Activated T-cell treated with anti-CD3 and anti-CD28 coated beads for 48 hours (primary cell): ENCODE measurements at places on chromosomes 16 and 17.

- DNase-seq: no peak
These were observed 501.4 kb upstream of the WSB1 start for GRCh38 chr17:26792486-26792885.

- no peak for DNase-seq
These were observed 163.9 kb downstream of the SLC39A11 start for GRCh38 chr17:72928454-72929136.

DNA sequence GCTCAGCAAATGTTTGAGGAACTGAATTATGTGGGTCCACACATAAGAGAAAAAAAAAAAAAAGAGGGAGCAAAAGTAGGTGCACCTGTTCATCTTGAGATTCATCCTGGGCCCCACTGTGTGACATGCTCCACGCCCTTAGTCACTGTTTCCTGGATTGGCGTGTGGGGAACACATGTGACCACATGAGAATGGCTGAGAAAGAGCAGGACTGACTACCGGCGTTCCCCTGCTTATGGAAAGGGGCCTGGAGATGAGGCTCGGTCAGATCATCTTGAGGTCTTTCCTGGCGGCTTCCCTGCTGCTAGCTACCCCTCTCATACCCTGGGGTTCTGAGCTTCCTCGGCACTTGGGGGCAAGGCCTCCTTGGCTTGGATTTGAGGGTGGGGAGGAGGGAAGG lies 3.9 kb downstream of the DEXI start:
- DNase-seq: peak; percentile 39

GRCh38 chr17:3904501-3904900 lies 11.6 kb upstream of the CAMKK1 start:
- no peak for DNase-seq

DNA sequence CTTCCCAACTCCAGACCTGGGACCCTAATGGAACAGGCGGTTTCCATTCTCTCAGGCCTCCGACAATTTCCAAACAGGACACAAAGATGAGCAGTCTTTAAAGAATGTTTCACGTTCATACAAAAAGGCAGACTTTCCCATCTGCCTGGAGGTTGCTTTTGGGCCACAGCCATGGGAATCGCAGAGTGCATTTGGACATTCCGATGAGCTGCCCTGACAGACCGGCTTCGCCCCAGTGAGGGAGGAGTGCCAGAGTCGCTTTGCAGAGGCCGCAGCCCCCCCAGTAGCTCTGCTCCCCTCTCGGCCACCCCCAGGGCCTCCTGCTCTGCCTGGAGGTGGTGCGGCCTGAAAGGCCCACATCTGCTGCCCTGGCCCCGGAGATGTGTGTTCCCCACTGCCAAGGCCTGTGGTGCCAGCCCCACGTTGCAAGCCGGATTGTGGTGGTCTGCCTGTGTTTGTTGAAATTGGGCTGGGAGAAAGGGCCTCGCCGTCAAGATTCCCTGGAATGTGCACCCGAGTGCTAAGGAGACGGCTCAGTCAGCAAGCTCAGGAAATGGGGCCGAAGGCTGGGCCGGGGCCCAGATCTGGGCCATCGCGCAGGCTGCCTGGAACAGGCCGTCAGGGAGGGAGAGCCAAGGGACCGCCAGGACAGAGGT lies 89.8 kb downstream of the C16orf95 start:
- no peak for DNase-seq
